ENCODE measurements at places on chromosomes 2 and 18. TPM values are rescaled to one million over a fixed set of nuclear protein-coding genes. Genes with fewer than 3 reads are reported as not detected.

RGPD3 gene
- total RNA-seq = 0.27 TPM

INHBB gene
- 0.34 TPM for total RNA-seq

CCDC141 gene
- total RNA-seq = 0.51 TPM

CHN1 gene
- total RNA-seq = 212 TPM

SH3BP4 gene
- total RNA-seq = 59.3 TPM

RAD51AP2 gene
- not detected for total RNA-seq

BUB1 gene
- 10.0 TPM for total RNA-seq

MATN3 gene
- 0.32 TPM for total RNA-seq

- DNase-seq = no peak
These were observed 64.4 kb downstream of the SP110 start for GRCh38 chr2:230155359-230155758.

DNA sequence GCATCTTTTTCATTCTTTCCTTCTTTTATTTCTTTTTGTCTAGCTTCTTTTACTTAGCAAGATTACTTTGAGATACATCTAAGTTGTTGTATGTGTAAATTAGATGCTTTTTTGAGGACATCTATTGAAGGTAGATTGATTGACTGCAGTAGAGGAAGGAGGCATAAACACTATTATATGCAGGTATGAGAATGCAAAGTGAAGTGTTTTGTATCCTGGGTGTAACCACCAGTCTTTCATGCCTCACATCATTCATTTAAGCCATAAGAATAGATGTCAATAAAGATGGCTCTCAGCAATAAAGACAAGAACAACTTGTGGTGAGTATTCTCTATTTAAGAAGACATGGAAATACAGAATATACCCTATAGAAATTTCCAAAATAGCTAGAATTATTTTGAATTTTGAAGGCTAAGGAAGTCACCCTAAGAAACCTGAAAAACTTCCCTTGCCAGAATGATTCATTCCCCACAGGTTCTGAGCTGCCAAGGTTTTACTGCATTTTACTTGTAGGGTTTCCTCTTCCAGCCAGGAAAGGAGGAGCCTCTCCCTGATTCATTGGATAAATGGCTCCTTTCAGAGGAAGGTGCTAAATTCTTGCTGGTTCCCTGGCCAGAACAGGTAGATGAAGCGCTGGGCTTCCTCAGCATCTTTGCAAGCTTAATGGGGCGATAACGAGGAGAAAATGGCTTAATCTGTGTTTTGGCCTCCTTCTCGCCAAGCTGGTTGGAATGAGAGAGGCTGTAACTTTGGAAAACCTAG, 279.8 kb upstream of the SLC14A2 start:
- no peak for DNase-seq

DNA sequence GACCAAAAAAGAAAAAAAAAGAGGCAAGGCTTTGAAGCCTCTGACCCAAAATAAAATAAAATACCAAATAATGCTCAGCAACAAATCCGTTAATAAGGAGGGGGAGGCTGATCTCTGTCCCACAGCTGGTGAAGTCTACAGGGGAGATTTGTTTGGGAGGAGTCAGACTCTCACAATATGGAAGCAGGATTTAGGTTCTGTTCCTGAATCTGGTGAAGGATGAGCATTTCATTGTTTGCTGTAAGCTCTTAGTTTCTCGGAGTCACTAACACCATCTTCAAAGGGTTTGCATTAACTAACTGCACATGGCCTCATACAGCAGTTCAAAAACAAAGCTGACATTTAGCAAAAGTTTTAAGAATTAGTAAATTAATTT, 339.4 kb upstream of the TNP1 start:
- no peak for DNase-seq

- DNase-seq = no peak
These were observed 16.3 kb downstream of the SLC3A1 start for GRCh38 chr2:44291281-44292248.

GRCh38 chr18:8504424-8504823, 104.8 kb upstream of the RAB12 start:
- DNase-seq = no peak

DNA sequence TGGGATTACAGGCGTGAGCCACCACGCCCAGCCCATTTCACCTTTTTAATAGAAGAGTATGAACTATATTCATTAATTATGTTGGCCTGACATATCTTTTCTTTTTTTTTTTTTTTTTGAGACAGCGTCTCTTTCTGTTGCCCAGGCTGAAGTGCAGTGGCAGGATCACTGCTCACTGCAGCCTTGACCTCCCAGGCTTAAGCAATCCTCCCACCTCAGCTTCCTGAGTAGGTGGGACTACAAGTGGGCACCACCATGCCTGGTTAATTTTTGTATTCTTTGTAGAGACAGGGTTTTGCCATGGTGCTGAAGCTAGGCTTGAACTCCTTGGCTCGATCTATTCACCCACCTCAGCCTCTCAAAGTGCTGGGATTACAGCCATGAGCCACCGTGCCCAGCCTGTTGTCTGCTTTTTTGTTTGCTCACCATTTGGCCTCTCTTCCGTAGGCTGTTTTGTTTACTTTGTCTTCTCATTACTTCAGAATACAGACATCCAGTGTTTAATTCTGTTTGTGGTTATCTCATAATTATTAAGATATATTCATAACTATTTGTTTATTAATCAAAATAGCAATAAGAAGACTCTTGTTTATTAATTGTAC, 16.3 kb upstream of the CDH2 start:
- no peak for DNase-seq

DNA sequence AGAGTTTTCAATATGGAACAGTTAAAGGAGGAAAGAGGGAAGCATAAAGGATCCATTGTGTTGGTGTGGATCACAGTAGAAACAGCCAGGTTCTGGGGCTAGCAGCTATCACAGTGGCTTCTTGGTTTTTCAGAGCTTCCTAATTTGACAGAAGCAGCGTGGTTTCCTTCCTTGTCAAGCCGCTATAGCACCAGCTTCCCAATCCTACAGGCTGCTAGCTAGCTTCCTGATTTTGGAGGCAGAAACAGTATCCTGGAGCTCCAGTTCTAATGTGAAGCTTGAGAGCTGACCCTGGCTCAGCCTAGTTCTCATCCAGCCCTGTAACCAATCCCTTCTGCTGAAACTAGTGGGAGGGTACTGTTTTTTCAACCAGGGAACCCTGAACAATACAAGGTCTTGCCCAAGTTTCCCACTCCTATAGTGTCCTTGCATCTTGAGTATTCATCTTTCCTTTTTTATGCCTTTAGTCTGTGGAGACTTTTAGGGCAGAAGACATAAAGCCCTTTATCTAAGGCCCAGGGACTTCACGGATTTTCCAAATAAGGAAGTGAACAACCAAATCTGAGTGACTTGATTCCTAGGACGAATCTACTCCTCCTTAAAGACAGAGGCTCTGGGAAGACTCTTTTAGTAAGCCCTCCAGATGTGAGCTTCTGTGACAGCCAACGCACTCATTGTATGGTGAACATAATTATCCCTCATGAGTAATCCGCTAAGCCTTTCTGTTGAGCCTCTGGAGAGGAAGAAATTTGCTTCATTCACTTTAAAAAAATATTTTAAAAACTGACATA, 33.8 kb downstream of the CCDC93 start:
- no peak for DNase-seq

GRCh38 chr2:212005085-212005671, 533.4 kb downstream of the ERBB4 start:
- DNase-seq = peak; percentile 74

- no peak for DNase-seq
These were observed 318.1 kb upstream of the HS6ST1 start for GRCh38 chr2:128636802-128637147.

GRCh38 chr18:577643-578375, 2.4 kb upstream of the CETN1 start:
- no peak for DNase-seq

DNA sequence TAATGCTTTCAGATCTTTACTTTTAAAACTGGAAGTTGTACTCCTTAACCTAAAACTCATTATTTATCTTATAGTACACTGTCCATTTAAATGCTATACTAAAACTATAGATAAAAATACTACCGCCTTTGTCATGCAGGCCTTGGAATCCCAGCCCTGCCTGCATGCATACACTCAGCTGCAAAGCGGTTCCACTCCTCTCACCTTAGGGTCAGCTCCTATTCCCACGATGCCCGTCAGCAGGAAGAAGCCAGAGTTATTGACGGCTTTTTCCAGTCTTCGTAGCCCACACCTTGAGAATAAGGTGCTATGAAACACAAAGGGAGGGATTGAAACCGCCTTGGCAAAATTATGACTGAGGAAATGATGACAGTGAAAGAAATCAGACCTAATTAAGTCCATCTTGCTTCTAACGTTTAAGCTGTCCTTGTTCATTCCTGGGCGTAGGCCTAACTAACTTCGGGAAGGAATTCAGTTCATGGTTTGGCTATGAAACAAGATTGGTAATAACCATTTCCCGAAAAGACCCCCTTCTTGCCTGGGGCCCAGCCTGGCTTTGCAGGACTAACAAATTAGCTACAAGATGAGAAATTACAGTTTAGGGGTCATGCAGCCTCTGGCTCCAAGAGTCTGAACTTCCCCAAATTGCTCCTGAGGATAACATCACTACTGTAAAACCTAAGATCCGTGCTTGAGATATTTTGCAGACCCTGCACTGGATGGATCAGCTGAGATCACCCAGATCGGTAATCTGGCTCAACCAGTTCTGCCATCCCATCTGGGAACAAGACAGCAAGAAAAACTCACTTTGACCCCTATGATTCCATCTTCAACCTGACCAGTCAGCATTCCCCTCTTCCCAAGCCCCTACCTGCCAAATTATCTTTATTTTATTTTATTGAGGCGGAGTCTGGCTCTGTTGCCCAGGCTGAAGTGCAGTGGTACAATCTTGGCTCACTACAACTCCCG, 17.1 kb downstream of the EPB41L5 start:
- no peak for DNase-seq

DNA sequence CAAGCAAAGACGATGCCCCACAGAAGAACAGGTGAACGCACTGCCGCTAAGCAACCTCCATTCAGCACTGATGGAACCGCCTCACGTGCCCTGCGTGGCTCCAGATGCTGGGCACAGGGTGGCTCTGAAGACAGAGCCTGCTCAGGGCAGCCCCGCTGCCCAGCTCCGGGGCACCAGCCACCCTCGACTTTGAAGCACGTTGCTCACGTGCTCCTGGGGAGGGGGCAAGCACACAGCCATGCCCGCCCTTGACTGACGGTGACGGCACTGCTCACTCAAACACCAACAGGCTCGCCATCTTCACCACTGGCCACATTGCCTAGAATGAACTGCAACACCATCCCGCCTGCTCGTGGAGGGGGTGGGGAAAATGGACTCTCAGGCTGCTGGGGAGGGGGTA, 251.3 kb downstream of the HDAC4 start:
- DNase-seq = peak; percentile 6

Measured in glutamatergic neuron (in vitro differentiated cells).